ENCODE measurements at places on chromosomes 2 and 18.
A peak's percentile ranks its signal among the peaks of the same experiment; 100 is the strongest.

DNA sequence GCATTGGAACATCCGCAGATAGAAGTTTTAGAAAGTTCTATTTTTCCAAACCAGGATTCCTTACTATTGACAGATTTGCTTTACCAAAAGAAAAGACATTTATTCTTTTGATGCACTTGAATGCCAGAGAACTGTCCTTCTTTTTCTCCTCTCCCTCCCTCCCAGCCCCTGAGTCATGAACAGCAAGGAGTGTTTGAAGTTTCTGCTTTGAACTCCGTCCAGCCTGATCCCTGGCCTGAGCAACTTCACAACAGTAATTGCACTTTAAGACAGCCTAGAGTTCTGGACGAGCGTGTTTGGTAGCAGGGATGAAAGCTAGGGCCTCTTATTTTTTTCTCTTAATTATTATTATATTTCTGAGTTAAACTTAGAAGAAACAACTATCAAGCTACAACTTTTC lies 33.6 kb downstream of the APCDD1 start:
- H3K27me3 ChIP-seq: peaks cover 26% of the 10 kb centered on the region
- H3K4me3 ChIP-seq: no peak overlapping the region
- no peaks in the 10 kb centered on the region for H3K36me3 ChIP-seq
- peaks cover 12% of the 10 kb centered on the region for H3K4me1 ChIP-seq

- no peak overlapping the region for H3K4me3 ChIP-seq
- no peak overlapping the region for H3K27ac ChIP-seq
- no peaks in the 10 kb centered on the region for H3K4me1 ChIP-seq
These were observed 60.7 kb upstream of the PPM1B start for GRCh38 chr2:44107974-44108373.

- H3K36me3 ChIP-seq: no peaks in the 10 kb centered on the region
- H3K4me3 ChIP-seq: peak overlapping the region; percentile 40
- peaks cover 72% of the 10 kb centered on the region for H3K27me3 ChIP-seq
- peaks cover 14% of the 10 kb centered on the region for H3K4me1 ChIP-seq
These were observed 430 bp upstream of the CELF4 start for GRCh38 chr18:37565977-37566478.

- H3K27me3 ChIP-seq: no peaks in the 10 kb centered on the region
- H3K4me3 ChIP-seq: no peak overlapping the region
- H3K36me3 ChIP-seq: no peaks in the 10 kb centered on the region
- no peak for DNase-seq
These were observed 67.5 kb downstream of the PLCL1 start for GRCh38 chr2:197871780-197872456.
